Naive thymus-derived CD4-positive, alpha-beta T cell (primary cell): ENCODE measurements at places on chromosomes 16 and 17. TPM values are rescaled to one million over a fixed set of nuclear protein-coding genes. Genes with fewer than 3 reads are reported as not detected.

GRCh38 chr16:73399997-73400396, 352.1 kb upstream of the ZFHX3 start:
- DNase-seq = no peak

DNA sequence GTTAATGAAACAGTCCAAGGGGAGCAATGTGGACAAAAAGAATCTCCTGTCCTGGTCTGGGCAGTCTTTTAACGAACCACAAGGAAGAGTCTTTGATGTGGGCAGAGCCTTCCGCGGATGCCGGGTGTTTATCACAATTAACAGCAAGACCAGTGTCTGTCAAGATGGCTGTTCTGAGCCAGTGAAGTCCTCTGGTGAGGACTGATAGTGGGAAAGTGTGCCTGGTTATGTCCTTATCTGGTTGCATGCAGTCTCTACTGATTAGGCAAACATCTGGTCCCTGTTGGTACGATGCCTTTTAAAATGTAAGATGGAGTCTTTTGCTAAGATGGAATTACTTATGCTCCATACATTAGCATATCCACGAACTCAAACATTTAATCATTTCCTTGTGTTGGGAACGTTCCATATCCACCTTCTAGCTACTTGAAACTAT, 88.5 kb downstream of the ZNF18 start:
- DNase-seq = no peak

DNA sequence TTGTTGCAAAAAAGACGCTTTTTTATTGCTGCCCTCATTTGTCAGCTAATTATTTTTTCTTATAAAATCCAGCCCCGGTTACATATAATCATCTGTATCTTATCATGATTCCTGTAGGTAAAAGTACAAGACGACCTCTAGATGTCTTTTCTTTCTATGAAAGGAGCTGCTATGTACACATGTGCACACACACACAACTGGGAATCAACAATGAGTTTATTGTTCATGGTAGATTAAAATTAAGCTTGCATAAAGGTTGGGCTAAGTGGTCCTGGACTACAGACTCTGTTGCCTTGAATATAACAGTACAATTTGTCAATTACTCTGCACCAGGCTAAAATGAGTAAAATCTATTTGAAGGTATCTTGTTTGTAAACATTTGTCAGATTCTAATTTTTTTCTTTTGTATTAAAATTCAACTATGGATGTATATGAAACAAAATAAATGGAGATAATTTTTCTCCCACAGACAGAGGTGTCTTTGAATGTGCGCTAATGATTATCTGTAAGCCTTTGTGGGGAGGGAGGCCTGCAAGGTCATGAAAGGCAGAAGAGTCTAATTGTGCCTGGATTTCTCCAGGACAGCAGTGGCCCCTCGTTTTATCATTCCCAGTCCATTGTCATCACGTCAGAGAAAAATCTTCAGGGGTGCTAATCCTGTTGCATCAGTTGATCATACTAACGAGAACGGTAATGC, 13.4 kb downstream of the C17orf58 start:
- DNase-seq = no peak

DNA sequence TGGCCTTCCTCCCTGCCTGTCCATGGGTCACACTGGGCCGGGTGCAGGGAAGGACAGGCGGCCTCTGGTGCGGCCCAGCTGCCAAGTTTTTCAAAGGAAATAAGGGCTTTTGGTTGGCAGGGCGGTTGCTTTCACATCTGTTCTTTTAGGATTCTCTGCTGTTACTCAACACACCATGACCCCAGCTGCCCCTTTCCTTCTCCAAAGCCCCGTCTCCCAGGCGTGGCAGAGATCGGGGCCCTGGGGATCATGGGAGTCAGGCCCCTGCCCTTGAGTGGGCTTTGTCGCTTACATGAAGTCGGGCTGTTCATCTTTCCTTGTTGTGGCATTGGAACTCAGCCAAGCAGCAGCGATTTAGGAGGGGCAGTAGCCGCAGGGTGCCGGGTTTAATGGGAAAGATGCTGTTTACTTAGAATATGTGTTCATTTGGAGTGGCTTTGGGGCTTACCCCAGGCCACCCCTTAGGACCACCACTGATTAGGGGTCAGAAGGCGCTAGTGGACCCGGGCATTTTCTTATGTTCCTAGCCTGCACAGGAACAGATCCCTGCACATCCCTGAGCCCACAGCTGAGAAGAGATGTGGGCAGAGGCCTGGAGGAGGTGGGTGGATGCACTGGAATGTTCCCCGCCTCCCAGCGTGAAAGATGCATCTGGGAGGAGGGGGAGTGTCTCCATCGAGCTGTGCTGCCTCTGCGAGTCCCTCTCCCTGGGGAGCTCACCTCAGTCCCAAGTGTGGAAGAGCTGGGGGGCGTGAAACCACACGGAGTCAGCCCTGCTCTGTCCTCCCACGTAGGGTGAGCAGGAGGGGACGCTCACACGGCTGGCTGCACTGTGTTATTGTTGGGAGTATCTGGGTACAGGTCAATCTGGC, 6.8 kb upstream of the ADCY7 start:
- no peak for DNase-seq

GRCh38 chr16:87002717-87003413, 314.3 kb downstream of the C16orf95 start:
- DNase-seq = no peak

AHSP gene
- not detected for total RNA-seq

- no peak for DNase-seq
Observed at GRCh38 chr16:85113168-85113733, 979 bp upstream of the CIBAR2 start.

CACNG5 gene
- not detected for total RNA-seq

GRCh38 chr16:8342276-8342675, 248.0 kb downstream of the TMEM114 start:
- DNase-seq = no peak

GRCh38 chr16:90012991-90013745, 6.1 kb downstream of the DBNDD1 start:
- DNase-seq = no peak
